ENCODE measurements at places on chromosomes 4 and X.

DNA sequence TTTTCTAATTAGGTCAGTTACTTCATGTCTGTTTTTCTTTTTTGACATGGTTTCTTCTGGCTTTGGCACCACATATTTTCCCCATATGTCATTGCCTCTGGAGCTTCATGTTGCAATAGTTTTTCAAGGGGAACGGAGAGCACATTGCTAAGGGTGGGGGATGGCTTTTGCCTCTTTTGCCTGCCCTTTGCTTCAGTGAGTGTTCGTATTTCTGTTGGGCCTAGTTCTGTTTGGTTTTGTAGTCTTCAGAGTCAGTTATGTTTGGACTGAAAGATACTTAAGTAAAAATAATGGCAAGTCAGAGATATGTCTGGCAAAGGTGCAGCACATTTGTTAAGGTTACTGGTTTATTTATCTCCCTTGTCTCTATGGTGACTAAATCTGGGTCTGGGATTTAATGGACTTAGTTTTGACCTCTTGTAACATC is 29.1 kb downstream of the FHL1 start:
- peak; percentile 60 for DNase-seq

- DNase-seq = no peak
These were observed 2.9 kb upstream of the USP53 start for GRCh38 chr4:119209586-119209985.

- no peak for DNase-seq
These were observed 169.7 kb downstream of the COL4A6 start for GRCh38 chrX:108268434-108269080.

- DNase-seq = no peak
These were observed 222.3 kb downstream of the CPE start for GRCh38 chr4:165600959-165601683.

DNA sequence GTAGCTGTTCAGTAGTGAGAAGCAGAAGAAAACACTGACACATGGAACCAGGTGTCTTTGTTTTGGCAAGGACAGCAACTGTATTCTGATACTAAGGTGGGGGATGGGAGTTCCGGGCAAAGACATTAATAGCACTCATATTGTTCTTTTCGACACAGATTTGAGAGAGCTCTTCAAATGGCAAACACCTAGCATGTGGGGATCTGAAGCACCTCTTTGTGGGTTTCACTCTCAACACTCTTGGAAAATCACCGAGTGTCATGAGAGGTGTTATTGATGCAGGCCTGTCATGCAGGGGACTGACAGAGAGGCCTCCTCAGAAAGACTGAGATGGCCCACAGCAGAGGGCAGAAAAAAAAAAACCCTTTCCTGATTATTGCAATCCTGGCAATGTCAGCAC is 228.4 kb upstream of the VCX start:
- no peak for DNase-seq

DNA sequence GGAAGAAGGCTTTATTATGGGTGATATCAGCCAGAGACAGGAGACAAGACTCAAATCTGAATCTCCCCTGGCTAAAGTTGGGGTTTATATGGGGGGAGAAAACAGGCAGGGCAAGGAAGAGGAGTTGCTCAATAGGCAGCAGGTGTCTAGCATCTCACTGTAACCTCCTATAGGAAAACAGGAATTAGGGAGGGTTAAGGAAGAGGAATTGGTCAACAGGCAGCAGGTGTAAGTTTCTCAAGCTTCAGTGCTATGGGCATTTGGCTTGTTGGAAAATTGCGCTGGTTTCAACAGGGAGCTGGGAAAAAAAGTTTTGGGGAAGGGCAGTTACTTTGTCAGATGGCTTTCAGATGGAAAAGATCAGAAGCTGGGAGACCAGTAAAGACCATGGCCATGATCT is 206.4 kb downstream of the NWD2 start:
- DNase-seq = no peak

- DNase-seq = peak; percentile 52
These were observed 26.4 kb upstream of the ARSJ start for GRCh38 chr4:114005569-114006442.

- peak; percentile 7 for DNase-seq
These were observed 365.2 kb downstream of the PRDM5 start for GRCh38 chr4:120557372-120557771.

- DNase-seq = no peak
These were observed 125.8 kb downstream of the REPS2 start for GRCh38 chrX:17072301-17072700.

- DNase-seq = no peak
These were observed 1.5 kb downstream of the CFAP97 start for GRCh38 chr4:185201977-185202962.

- DNase-seq = no peak
These were observed 300.7 kb downstream of the NR3C2 start for GRCh38 chr4:148141501-148141900.

DNA sequence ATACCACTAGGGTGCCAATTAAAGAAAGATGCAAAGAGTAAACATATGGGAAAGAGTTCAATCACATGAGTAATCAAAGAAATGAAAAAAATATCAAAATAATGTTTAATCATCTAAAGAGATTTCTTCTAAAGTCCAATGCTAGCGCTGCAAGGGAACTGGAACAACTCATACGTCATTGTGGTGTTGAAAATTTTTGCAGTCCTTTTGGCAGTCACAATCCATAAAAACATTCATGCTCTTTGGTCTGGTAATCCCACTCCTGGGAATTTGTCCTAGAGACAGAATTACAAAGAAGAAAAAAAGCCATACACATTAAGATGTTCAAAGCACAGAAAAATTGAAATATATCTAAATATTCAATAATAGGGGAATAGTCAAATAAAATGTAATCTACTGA is 4.6 kb downstream of the P2RY4 start:
- no peak for DNase-seq

- peak; percentile 27 for DNase-seq
These were observed 210.4 kb downstream of the PALLD start for GRCh38 chr4:168707205-168707604.

DNA sequence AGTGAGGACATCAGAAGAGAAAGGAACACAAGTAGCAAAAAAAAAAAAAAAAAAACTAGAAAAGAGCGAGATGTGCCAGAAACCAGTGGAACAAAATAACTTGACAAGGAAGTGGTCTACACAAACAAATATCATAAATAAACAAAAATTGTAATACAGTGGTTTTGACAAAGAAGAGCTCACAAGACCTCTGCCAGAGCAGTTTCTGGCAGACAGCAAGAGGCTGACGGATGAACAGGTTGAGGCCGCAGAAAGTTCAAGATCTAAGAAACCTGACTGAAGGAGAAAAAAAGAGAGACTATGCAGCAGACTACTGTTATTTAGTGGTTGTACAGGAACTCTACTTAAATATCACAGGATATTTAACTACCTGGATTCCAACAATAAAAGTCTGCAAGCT is 66.2 kb downstream of the MAB21L2 start:
- DNase-seq = no peak

DNA sequence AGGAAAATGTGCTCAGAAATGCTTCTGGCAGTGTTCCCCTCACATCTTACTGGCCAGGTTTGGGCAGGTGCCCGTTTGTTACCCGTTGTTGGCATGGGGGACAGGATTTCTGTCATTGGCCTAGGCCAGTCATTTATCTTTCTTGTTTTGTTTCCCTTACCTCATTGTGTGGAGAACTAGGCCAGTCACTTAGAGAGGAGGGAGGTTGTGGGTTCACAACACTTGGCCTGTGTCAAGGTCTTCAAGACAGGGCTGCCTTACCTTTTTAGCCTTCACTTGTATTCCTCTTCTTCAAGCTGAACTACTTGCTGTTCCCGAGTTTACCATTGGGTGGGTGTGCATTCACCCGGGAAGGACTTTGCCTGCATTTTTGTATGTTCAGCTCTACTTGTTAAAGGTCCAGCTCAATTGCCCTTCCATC is 17.7 kb downstream of the SNX25 start:
- no peak for DNase-seq

DNA sequence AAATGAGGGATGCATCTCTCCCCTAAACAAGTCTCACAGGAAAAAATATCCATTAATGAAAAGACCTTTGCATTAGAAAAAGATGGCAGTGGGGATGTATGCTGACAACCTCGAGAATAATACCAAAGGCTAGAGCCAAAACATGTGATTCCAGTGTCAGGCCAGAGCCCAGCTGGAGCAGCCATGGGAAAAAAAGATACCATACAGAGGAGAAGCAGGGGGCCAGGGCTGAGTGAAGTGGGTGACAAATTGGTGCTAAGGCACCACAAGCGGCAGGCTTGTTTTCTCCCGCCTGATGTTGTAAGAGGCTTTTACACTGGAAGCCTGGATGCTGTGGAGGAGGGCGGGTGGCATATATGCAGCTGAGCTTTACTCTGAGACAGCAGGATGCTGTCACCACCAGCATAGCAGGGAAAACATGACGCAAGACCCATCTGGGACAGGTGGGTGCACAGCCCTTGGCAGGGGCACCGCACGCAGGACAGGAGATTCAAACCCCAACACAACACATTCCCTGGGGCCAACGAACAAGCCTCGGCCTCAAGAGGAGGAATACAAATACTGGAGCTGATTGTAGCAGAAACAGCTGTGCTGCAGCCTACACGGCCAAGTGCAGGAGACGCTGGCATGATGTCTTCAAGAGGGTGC is 91.9 kb downstream of the TSPAN5 start:
- DNase-seq = peak; percentile 9

DNA sequence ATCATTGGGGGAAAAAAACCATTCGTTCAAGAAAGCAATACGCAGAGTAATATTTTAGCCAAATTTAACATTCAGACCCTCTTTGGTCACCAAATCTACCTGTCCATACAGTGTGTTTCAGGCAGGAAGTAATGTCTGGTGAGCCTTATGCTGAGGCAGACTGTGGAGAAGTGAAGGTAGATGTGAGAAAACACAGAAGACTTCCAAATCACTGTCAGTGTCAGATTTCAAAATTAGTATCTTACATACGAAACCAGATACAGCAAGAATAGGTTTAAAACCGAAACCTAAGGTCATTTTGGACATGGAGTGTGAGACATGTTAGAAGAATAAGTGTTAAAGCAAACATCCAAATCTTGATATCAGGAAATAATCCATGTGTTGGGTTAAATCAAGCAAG is 664.5 kb upstream of the HTR2C start:
- no peak for DNase-seq

- DNase-seq = no peak
These were observed 711.9 kb upstream of the FRG1 start for GRCh38 chr4:189228726-189229125.

- peak; percentile 51 for DNase-seq
These were observed 9.9 kb upstream of the GABRE start for GRCh38 chrX:151984328-151984727.

DNA sequence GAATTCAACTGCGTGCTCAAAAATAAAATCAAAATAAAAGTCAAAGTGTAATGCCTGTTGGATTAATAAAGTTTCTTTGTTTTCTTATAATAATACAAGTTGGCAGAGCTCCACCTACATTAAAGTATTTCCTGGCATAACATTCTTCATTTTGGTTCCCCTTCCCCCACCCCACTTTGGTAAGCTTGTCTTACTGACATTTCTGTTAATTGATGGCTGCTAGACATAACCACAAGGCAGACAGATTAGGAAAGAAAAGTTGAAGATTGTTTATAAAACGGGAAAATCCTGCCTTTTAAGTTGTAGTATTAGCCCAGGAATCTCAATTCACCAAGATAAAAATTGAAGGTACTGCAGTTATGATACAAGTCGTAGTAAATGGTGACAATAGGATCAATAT is 246.5 kb upstream of the RPS6KA3 start:
- DNase-seq = no peak

GRCh38 chr4:73259571-73260090 is 1.0 kb upstream of the ANKRD17 start:
- DNase-seq = peak; percentile 29

GRCh38 chrX:110847334-110847733 is 51.7 kb upstream of the CHRDL1 start:
- DNase-seq = peak; percentile 49
